ENCODE measurements at places on chromosomes 7 and 10.

GRCh38 chr10:64175271-64175962 lies 654.2 kb downstream of the REEP3 start:
- DNase-seq: no peak

DNA sequence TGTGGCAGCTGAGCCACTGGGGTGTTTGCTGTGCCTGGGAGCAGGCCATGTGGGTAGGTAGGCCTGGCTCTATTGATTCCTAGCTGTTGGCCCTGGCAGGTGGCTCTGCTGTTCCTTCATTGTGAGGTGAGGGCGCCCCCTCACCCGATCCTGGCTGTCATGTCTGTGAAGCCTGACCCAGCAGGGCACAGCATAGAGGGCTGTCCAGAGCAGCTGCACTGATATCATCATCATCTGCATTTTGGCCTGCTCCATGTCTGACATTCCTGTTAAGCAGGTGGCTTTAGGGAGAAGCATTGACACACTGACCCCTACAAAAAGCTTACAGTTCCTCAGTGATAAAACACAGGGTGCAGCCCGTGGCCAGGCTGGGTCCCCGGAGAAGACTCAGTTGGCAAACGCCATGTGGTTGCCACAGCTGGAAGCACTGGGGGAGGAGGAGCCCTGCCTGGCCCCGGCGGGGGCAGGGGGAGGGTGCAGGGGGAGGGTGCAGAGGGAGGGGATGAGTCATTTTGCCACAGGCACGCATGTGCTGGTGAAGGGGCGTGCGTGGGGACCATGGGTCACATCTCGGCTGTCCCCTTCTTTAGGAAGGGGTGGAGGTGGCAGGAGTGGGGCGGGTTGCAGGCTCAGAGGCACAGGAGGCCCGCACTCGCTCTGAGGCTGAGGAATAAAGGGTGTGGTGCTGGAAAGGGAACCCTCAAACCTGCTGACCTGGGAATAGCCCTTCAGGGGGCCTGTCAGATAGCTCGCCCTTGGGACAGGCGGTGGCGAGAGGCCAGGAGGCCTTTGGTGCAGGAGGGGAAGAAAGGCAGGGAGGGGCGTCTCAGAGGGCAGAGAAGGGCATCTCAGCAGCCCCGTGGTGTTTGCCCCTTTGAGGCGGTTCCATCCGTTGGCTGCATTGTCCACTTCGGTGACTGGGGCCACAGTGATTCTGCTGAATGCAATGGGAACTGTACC lies 31.6 kb downstream of the IKZF1 start:
- no peak for DNase-seq

DNA sequence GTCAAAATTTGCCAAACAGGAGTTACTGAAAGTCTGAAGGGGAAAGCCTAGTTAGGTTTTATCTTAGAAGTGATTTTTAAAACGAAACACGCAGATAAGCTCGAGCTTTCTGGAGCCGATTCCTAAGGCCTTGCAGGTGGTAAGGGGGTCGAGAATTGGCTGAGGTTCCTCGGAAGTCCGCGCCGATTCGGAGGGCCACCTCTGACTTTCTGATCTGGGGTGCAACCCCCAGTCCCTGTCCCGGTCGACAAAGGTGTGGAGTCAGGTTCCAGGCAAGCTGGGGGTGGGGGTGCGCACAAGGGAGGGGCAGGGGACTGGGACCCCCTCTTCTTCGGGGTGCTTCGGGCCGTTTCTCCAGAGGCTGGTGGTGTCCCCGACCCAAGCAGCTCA lies 701 bp upstream of the CUL1 start:
- DNase-seq: no peak

DNA sequence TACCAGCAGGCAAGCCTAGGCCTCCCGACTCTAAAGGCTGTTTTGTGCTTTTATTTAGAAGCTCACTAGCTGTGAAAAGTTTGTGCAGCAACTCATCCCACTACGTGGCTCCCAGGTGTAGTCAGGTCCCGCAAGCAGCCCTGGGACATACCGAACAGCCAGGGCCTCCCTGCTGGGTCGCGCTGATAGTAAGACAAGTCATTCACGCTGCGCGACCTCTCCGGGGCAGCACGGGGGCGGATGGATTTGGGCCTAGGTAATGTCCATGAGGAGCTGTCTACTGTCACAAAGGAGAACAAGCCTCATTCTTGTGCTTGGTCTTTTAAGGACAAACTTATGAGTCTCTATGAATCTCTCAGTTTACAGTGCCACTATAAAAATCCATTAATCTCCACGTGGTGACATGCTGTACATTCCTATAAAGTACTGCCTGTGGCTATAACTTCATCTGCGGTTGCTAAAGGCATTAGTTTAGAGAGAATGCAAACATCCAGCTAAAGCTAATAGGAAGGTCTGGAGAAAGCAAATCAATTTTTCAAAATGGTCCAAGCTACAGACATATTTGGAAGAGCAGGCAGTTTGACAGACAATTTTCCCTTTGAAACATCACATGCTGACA lies 546.8 kb downstream of the PHTF2 start:
- no peak for DNase-seq

GRCh38 chr7:27161214-27161720 lies 4.1 kb downstream of the HOXA9 start:
- no peak for DNase-seq

- DNase-seq: peak; percentile 26
Observed at GRCh38 chr7:72785166-72785955, 42.6 kb downstream of the TYW1B start.

GRCh38 chr10:102511583-102512274 lies 8.0 kb downstream of the SUFU start:
- DNase-seq: no peak

DNA sequence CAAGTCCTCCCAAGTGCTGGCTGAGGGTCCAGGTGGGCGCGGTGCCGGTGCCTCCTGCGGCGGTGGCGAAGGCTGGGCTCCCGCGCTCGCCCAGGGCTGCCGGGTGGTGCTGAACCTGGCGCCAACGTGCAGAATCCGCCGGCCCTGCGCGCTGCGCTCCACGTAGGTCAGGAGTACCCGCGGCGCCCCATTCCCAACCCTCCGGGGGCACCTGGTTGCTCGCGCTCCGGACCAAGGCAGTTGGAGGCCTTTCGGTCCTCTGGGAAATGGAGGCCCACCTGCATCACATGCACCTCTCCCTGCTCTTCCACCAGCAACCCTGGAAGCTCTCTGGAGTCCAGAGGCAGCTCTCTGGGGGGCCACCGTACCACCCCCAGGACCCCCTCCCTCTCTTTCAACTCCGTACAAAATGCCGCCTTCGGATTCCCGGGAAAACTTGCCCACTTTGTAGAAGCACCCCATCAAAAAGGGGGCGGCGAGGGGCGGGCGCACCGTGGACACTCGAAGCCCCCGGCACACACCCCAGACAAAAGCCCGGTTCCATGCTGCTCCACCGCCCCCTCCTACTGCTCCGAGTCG lies 745 bp downstream of the SLC16A9 start:
- no peak for DNase-seq

- peak; percentile 87 for DNase-seq
Observed at GRCh38 chr7:39589323-39590111, 23.3 kb downstream of the YAE1 start.

DNA sequence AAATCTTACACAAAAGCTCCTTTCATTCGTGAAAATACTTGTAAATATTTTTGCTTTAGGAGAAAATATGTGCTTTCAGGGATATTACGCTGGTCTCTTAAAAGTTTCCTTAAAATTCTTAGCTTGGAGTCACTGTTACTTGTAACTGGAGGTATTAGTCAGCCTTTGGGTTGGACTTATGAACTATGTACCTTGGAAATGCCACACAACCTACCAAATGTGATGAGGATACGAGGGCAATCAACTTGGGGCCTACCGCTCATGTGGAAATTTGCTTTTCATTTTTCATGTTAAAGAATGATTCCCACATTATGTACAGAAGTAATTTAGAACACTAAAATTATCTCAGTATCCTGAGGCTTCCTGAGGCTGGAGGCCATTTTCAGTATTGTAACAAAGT lies 23.1 kb downstream of the SPAM1 start:
- no peak for DNase-seq
